Stimulated activated CD4-positive, alpha-beta T cell treated with anti-CD3 and anti-CD28 coated beads, Interleukin-12 subunit alpha, Interleukin-12 subunit beta, amount 100 ng/mL, for 24 hours (primary cell): ENCODE measurements at places on chromosomes 7 and 10.

- no peak for DNase-seq
Observed at GRCh38 chr7:11702938-11703337, 129.1 kb downstream of the THSD7A start.

GRCh38 chr10:123995082-123995460, 98.3 kb downstream of the CHST15 start:
- DNase-seq: no peak

DNA sequence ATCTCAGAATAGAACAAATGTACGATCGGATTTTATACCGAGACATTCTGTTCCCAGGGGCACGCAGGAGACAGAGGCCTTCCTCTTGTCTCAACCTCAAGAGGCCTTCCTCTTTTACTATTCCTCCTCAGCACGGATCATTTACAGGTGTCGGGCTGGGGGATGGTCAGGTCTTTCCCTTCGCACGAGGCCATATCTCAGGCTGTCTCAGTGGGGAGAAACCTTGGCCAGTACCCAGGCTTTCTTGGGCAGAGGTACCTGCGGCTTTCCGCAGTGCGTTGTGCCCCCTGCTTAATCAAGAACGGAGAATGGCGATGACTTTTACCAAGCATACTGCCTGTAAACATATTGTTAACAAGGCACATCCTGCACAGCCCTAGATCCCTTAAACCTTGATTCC, 44.2 kb downstream of the FANK1 start:
- no peak for DNase-seq

DNA sequence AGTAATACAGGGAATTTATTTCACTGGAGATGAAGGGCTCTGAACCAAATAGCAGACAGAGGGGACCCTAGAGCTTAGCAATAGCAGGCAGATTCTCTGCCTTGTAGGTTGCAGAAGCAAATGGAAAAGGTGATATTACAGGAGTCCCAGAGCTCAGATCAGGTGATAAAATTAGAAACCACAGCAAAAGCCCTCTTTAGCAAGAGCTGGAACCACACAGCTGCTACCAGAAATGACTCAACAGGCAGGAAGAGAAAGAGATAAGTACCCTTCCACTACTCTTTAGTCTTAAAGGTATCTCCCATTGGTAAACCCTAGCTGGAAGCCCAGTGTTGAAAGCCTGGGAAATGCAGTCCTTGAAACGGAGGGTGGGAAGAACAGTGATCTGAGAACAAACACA, 535.6 kb upstream of the GHITM start:
- no peak for DNase-seq

- no peak for DNase-seq
Observed at GRCh38 chr10:13806419-13806818, 219.7 kb downstream of the PRPF18 start.

DNA sequence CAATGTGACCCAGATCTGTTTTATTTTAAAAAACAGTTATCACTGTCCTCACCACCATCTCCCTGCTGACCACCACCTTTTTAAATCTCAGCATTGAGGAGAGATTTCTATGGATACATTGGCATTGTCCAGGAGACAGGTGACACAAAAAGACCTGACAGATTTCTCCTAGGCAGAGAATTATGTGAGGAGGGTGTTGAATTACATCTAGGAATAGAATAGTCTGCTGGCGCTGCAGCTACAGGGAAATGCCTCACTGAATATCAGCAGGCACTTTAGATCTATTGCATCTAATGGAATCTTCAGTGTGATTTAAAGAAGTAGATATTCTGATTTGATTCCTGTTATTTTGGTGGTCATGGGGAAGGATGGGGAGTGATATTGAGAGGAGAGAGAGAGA, 593.5 kb downstream of the NRG3 start:
- no peak for DNase-seq

GRCh38 chr10:131311661-131312477, at the start of gene TCERG1L:
TCERG1L (minus strand) TSS chr10:131311721; CDS start chr10:131311635, 86 bp downstream.
- DNase-seq: no peak
